Naive thymus-derived CD8-positive, alpha-beta T cell (primary cell): ENCODE measurements at places on chromosomes 6 and 20. TPM values are rescaled to one million over a fixed set of nuclear protein-coding genes. Genes with fewer than 3 reads are reported as not detected.

DNA sequence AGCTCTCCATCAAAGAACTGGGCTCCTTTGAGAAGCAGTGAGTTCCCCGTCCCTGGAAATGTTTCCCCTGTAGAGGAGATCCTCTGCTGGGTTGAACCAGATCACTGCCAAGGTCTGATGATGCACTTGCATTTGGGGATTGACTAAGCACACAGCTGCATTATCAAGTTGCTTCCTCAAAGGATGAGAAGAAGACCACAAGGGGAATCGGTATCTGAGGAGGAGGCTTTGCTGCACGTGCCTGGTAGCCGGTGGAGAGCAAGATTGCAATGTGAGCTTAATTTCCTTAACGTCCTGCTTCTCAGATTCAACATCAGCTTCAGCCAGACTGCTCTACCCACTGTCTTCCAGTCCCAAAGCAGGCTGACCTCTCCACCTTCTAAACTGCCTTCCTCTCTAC, 128.8 kb upstream of the STMND1 start:
- peaks cover 30% of the 10 kb centered on the region for H3K27me3 ChIP-seq
- H3K36me3 ChIP-seq: no peaks in the 10 kb centered on the region
- H3K27ac ChIP-seq: no peak overlapping the region

The SRMS gene
- not detected for total RNA-seq

GRCh38 chr6:157747370-157747769, 75.7 kb upstream of the SNX9 start:
- H3K27ac ChIP-seq: no peak overlapping the region
- H3K36me3 ChIP-seq: no peaks in the 10 kb centered on the region
- peaks cover 15% of the 10 kb centered on the region for H3K4me1 ChIP-seq
- no peak overlapping the region for H3K4me3 ChIP-seq

The HRH3 gene
- total RNA-seq: not detected

The MATN4 gene
- total RNA-seq: not detected

The EDN3 gene
- not detected for total RNA-seq

The MPC1 gene
- 33.5 TPM for total RNA-seq

DNA sequence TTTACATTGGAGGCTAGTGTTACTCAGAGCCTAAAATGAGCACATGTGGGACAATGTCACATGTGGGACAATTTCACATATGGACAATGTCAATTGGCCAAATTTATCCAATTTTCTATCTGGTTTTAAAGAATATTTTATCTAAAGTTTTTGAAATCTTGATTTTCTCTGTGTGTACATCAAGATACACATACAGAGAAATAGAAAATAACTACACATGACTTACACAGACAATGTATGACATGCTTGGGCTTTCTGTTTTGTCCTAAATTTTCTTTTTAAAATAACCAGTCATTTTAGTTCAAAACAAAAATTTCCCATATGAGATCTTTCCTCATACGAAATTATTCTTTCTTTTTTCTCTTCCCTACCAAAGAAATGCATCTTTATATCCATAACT, 24.6 kb downstream of the GGTLC1 start:
- H3K4me1 ChIP-seq: no peaks in the 10 kb centered on the region
- no peak overlapping the region for H3K4me3 ChIP-seq

- no peak for DNase-seq
- H3K36me3 ChIP-seq: no peaks in the 10 kb centered on the region
- H3K4me1 ChIP-seq: no peaks in the 10 kb centered on the region
- H3K4me3 ChIP-seq: no peak overlapping the region
- no peaks in the 10 kb centered on the region for H3K27me3 ChIP-seq
These were observed 310.4 kb downstream of the PHF3 start for GRCh38 chr6:63945987-63946386.

DNA sequence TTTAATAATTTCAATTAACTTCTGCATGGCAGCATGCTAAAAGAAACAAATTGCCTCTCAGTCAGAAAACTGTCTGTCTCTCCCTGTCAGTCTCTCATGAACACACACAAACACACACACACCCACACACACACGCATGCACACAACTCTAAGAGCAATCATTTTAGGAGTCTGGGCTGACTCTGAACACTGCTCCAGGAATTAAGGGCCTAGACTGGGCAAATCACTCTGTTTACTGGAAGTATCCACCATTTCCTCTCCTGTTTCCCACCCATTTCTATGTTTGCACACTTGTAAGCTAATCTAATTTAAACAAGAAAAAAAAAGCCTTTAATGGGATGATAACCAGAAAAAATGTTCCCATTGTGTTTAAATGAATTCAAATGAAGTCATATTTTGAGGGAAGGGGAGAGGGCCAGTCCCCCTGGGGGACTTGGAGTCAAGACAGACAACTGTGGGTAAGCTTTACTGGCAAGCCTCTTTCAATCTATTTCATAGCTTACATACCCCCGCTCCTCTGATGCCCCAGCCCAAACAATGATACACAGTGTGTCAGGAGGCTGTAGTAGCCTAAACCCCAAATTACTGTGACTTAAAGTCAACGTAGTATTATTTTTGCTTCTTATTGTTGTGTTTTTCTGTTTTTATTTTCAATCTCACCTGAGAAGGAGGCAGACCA, 447.8 kb upstream of the FLRT3 start:
- H3K36me3 ChIP-seq: no peaks in the 10 kb centered on the region
- H3K4me3 ChIP-seq: no peak overlapping the region
- H3K27me3 ChIP-seq: no peaks in the 10 kb centered on the region
- H3K4me1 ChIP-seq: no peaks in the 10 kb centered on the region

- peak overlapping the region; percentile 95 for H3K4me3 ChIP-seq
- peaks cover 89% of the 10 kb centered on the region for H3K4me1 ChIP-seq
- H3K27me3 ChIP-seq: no peaks in the 10 kb centered on the region
- peak overlapping the region; percentile 94 for H3K27ac ChIP-seq
These were observed 10.8 kb downstream of the BACH2 start for GRCh38 chr6:90285611-90286381.

DNA sequence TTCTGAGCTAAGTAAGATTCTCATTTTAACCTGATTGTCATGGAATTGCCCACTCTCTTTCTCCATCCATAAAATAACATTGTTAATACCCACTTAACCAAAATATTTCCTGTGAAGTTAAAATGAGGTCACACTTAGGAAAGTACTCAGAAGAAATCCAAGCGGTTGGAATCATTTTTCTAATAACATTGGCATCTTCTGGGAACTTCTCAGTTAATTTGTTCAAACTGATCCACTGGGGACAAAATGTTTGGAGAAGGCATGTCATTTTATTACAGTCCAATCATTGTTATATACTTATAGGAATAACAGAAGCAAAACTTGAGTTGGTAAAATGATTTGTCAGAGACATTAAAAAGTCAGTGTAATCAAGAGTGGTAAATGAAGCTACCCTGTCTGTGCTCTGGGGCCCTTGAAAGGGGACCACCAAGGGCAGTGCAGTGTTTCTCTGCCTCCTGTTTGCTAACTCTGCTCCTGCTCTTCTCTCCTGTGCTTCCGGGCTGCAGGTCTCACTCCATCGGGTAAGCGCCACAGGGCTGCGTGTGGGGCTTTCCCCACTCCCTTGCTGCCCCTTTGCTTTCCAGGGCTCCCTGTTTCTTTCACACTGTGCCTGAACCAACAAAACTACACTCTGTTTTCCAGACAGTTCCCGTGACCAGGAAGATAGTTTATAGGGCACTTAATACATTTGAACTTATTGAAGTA, 50.1 kb downstream of the HDDC2 start:
- DNase-seq: no peak
- no peak overlapping the region for H3K27ac ChIP-seq
- H3K4me1 ChIP-seq: no peaks in the 10 kb centered on the region
- H3K27me3 ChIP-seq: peaks cover 5% of the 10 kb centered on the region
- no peak overlapping the region for H3K4me3 ChIP-seq

GRCh38 chr6:72287801-72288200, 334.1 kb upstream of the KCNQ5 start:
- H3K36me3 ChIP-seq: no peaks in the 10 kb centered on the region
- H3K27ac ChIP-seq: no peak overlapping the region
- no peak overlapping the region for H3K4me3 ChIP-seq
- no peaks in the 10 kb centered on the region for H3K27me3 ChIP-seq

The MACROD2 gene
- 0.60 TPM for total RNA-seq

GRCh38 chr6:151850479-151851003, 43.1 kb downstream of the ESR1 start:
- H3K36me3 ChIP-seq: no peaks in the 10 kb centered on the region
- H3K27me3 ChIP-seq: peaks cover 8% of the 10 kb centered on the region
- no peak for DNase-seq
- no peak overlapping the region for H3K4me3 ChIP-seq
- H3K4me1 ChIP-seq: no peaks in the 10 kb centered on the region

GRCh38 chr6:3383525-3383924, 73.3 kb downstream of the SLC22A23 start:
- peaks cover 12% of the 10 kb centered on the region for H3K27me3 ChIP-seq
- no peaks in the 10 kb centered on the region for H3K36me3 ChIP-seq
- no peak overlapping the region for H3K4me3 ChIP-seq
- DNase-seq: no peak

DNA sequence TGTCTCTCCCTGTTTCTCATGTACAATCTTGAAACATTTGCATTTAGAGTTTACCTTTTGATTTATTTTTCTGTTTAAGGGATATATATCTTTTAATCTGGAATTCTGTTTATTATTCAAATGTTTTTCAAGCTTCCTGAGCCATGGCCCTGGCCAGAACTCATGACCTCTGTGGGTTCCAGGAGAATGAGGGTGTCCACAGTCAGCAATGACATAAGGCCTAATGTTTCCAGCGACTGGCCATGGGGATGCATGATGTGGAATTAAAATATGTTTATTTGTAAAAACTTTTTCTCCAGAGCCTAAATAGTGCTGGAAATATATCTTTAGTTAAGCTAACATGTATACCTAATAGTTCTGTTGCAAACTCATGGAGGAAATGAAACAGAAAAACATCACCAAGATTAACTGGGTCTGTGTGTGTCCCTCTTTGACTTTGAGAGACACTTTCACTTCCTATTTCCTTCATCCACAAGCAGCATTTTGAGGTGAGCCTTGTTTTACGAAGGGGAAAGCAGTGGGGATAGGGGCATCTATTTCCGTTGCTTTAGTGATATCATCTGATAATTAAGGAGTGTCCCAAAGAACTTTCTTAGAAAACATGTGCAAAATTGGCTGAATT, 87.6 kb downstream of the SMOC2 start:
- no peaks in the 10 kb centered on the region for H3K27me3 ChIP-seq
- no peak for DNase-seq
- no peaks in the 10 kb centered on the region for H3K4me1 ChIP-seq
- H3K4me3 ChIP-seq: no peak overlapping the region

DNA sequence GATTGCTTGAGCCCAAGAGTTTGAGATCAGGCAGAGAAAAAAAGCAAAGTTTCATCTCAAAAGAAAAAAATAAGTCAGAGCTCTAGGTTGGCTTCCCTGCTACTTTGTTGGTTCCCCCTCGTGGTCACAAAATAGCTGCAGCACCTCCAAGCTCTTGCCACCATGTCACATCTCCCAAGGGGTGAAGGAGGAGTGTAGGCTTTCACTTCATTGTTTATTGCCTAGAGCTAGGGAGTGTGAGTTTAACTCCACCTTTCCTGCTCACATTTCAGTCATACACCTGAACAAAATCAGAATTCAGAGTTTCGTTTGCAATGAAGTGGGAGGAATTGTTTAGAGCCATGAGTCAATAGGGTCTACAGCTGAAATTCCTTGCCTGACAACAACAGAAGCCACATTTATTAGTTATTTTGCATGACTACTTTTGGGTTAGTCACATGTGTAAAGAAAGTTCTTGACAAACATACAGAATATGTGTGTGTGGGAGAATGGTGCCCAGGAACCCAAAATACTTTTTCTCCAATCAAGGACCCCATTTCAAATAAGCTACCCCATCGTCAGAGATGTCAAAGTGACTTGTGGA, 56.2 kb upstream of the UFL1 start:
- H3K27ac ChIP-seq: no peak overlapping the region
- no peaks in the 10 kb centered on the region for H3K27me3 ChIP-seq
- H3K36me3 ChIP-seq: no peaks in the 10 kb centered on the region
- H3K4me3 ChIP-seq: no peak overlapping the region
- peaks cover 14% of the 10 kb centered on the region for H3K4me1 ChIP-seq

DNA sequence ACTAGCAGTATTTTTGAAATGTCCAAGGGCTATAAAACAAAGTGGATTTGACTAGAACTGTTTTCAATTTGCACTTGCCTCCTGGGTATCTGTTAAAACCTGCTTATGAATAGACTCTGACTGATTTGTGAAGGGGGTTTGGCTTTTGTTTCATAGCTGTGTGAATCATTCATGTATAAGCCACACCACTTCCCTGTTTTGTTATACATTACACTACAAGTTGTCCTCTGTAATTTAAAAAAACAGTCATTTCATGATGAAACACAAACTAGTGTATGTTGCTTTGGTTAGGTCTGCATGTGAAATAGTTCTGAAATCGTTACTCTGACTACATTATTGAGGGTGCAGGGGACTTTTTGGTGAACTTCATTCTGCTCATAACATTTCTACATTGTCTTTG, 121.7 kb downstream of the NKAIN2 start:
- no peaks in the 10 kb centered on the region for H3K4me1 ChIP-seq
- DNase-seq: no peak
- no peak overlapping the region for H3K4me3 ChIP-seq
- no peak overlapping the region for H3K27ac ChIP-seq
- H3K36me3 ChIP-seq: no peaks in the 10 kb centered on the region
- no peaks in the 10 kb centered on the region for H3K27me3 ChIP-seq

The NRN1 gene
- total RNA-seq: not detected

- no peak overlapping the region for H3K27ac ChIP-seq
- H3K4me1 ChIP-seq: no peaks in the 10 kb centered on the region
- no peak overlapping the region for H3K4me3 ChIP-seq
- no peaks in the 10 kb centered on the region for H3K27me3 ChIP-seq
- DNase-seq: no peak
These were observed 136.0 kb downstream of the AIG1 start for GRCh38 chr6:143196525-143197225.

DNA sequence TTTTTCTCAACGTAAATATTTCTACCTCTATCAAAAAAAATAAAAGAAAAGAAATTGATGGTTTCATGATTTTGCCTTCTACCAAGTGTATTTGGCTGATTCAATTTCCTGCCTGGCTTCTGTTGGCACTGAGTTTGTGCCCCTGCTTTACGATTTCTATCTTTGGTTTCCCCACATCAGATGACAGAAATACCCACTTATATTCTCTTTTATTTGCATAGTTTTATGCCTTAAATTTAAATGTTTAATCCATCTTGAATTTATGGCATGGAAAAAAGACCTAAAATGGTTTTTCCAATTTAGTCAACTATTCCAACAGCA, 34.3 kb downstream of the RNF24 start:
- H3K4me1 ChIP-seq: peaks cover 22% of the 10 kb centered on the region
- peak overlapping the region; percentile 87 for H3K27ac ChIP-seq
- H3K4me3 ChIP-seq: peak overlapping the region; percentile 80
- DNase-seq: no peak

DNA sequence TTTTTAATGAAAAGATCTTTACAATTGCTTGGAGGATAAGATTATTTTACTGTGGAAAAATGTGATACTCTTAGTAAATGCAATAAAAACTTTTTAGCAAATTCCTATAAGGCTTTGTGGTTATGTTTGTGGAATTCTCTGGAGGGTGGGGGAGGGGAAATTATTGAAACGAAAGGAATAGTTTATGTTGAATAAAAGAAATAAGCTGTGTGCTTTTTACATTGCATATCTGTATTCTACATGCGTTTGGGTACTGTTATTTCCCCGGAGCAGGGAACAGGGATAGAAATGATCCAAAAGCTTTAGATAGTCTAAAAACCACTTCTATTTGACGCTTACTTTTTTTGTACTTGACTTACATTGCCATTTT, 143.8 kb downstream of the SLC16A10 start:
- H3K27me3 ChIP-seq: no peaks in the 10 kb centered on the region
- H3K36me3 ChIP-seq: peaks cover 19% of the 10 kb centered on the region
- no peak for DNase-seq
- no peak overlapping the region for H3K27ac ChIP-seq
